Trophoblast cell (in vitro differentiated cells and primary cell): ENCODE measurements at places on chromosomes 4 and X.

DNA sequence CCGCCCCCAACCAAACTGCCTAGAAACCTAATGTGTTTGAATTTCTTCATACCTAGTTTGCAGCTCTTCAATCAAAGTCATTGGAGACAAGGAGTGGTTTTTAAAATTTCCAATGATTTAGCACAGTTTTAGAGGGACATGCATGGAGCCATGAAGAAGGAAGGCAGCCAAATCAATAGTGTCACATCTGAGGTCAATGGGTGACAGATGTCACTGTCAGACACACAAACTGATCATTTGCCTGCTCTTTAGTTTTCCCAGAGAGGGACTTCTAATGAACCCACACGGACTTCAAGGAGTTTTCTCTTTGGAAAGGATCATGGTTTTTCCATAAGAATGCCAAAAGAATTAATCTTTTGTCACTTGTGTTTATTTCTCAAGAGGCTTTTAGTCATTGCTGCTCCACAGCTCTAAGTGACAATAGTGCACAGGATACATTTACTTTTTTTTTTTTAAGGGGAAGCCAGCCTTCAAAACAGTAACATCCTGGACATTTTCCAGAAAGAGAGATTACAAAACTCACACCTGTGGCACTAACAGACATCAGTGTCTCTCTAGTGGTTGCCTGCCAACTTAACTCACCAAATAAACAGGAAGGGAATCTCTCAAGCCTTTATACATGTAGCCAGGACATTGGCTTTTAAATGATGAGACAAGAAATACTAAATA lies 251.1 kb upstream of the DIAPH2 start:
- DNase-seq = no peak

- no peak for DNase-seq
Observed at GRCh38 chr4:31655328-31655727, 935.2 kb downstream of the PCDH7 start.

- no peak for DNase-seq
Observed at GRCh38 chrX:65671966-65672365, 4.5 kb downstream of the MSN start.

- DNase-seq = no peak
Observed at GRCh38 chrX:18927558-18927957, 56.4 kb downstream of the PHKA2 start.

DNA sequence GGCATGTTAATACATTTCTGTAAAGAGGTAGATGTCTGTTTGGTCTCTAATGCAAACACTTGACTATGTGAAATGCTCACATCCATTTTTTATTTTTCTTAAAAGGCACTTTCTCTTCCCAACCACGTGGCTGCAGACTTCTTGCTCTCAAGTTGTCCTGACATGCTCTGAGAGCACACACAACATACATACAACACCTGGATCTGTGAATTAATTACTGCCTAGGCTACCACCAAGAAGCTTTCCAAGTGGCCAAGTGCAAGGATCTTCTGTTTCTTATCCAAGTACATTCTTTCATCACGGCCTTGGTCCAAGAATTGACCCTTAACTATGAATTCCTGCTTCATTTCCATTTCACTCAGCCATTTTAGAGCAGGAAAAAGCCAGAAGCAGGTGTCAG lies 110.8 kb downstream of the SPRY1 start:
- no peak for DNase-seq

DNA sequence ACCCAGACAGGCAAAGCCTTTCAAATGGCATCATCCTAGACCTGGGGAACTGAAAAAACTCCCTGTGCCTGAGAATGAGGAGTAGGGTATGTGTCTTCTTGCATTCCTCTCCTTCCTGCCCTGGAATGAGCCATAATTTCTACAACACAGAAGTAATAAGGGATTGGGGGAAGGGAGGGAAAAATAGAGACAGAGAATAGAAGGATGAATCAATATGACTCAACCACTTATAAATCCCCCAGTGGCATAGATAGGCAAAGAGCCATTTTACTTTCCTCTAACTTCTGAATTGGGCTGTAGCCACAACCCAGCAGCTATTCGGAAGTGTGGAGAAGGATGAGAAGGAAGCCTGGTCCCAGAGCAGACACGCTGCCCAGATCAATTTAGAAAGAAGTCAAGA lies 99.9 kb downstream of the NHS start:
- DNase-seq = no peak

DNA sequence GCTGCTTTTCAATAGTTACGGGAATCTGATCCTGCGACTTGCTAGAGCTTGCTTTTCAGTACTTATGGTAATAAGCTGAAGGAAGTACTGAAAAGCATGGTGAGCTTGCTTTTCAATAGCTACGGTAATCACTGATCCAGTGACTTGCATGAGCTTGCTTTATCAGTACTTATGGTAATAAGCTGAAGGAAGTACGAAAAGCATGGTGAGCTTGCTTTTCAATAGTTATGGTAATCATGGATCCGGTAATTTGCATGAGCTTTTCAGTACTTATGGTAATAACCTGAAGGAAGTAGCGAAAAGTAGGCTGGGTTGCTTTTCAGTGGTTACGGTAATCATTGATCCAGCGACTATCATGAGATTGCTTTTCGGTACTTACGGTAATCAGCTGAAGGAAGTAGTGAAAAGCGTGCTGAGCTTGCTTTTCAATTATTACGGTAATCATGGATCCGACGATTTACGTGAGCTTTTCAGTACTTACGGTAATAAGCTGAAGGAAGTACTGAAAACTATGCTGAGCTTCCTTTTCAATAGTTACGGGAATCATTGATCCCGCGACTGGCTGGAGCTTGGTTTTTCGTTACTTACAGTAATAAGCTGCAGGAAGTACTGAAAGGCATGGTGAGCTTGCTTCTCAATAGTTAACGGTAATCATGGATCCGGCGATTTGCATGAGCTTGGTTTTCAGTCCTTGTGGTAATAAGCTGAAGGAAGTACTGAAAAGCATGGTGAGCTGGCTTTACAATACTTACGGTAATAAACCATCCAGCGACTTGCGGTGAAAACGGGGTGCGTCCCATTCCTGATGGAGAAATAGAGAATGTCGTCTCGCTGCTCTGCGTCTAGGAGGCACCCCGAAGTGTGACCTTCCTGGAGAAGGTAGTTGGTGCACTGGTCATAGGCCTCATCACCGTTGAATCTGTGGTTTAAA lies 6.5 kb downstream of the CRLF2 start:
- peak; percentile 38 for DNase-seq

- no peak for DNase-seq
Observed at GRCh38 chr4:11805842-11806241, 377.1 kb upstream of the HS3ST1 start.

- DNase-seq = no peak
Observed at GRCh38 chr4:169377367-169377766, 106.6 kb upstream of the SH3RF1 start.

- DNase-seq = no peak
Observed at GRCh38 chr4:181507180-181507835, 735.9 kb upstream of the TENM3 start.

GRCh38 chrX:137034508-137034872 lies 695 bp upstream of the GPR101 start:
- no peak for DNase-seq

- no peak for DNase-seq
Observed at GRCh38 chrX:40097141-40097503, 636 bp downstream of the BCOR start.

DNA sequence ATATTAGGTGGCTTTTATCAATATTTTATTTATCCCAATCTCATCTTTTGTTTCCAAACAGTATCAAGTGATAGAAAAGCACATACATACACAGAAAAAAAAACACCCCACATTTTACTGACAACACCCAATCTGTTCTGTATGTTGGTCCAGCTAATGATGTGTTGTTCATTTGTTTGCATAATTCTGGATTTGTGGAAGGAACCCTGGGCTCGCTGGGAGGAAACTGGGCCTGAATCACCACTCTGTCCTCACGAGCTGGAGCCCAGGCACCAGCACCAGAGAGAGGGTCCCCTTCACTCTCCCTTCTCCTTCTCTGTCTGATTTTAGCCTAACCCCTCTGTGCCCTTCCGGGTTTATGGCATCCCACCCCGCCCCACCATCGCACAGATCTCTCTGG lies 79.8 kb downstream of the PSAPL1 start:
- no peak for DNase-seq

- DNase-seq = peak; percentile 84
Observed at GRCh38 chr4:159946983-159947615, 844.2 kb downstream of the RAPGEF2 start.

DNA sequence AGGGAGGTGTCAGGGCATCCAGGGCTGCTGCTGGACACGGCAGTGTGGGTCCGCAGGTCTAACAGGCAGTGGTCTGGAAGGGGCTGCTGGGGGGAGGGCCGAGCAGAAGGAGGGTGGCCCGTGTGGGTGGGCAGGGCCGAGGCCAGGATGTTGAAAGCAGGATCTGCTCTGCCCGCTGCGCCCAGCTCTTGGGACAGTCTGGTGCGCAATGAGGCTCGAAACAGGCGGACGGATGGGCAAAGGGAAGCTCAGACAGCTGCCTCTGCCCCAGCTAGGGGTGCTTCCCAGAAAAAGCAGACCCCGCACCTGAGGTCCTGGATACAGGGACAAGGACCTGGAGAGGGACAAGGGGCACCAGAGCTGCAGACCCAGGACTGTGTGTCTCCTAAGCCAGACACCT lies 121.3 kb downstream of the FAM53A start:
- no peak for DNase-seq

GRCh38 chr4:180674619-180675358 lies 1568.4 kb upstream of the TENM3 start:
- DNase-seq = no peak

GRCh38 chr4:37279894-37280592 lies 35.5 kb downstream of the NWD2 start:
- no peak for DNase-seq

DNA sequence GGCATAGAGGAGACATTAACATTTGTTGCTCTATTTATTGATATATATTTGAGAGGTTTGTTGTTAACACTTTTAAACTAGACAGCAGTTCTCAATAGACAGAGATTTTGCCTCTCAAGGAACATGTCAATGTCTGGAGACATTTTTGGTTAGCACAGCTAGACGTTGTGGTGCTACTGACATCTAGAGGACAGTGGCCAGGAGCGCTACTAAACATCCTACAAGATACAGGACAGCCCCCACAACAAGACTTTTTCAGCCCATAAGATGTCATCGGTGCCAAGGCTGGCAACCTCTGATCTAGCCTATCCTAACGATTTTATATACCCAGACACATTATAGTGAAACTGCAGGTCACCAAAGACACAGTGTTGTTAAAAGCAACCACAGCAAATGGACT lies 18.4 kb upstream of the CTSO start:
- DNase-seq = no peak

- DNase-seq = no peak
Observed at GRCh38 chr4:92651536-92651935, 347.8 kb downstream of the GRID2 start.

DNA sequence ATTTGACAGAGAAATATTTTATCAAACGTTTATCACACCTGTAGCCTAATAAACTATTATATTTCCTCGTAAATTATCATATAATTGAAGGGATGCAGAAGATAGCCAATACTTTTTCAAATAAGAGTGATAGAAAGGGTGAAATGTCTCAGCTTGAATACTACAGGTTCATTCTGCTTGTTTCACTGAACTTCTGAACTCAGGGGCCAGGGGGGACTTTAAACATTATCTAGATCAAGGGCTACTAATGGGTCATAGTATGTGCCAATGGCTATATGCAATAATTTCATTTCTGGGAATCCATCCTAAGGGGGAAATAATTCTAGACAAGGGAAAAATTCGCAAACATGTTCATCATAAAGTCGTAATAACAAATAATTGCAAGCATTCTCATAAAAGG lies 2.6 kb downstream of the ALPK1 start:
- DNase-seq = no peak

- peak; percentile 17 for DNase-seq
Observed at GRCh38 chr4:30720021-30720660, at the start of gene PCDH7. PCDH7 (plus strand) TSS chr4:30720369; CDS start chr4:30721423, 1,054 bp downstream.

DNA sequence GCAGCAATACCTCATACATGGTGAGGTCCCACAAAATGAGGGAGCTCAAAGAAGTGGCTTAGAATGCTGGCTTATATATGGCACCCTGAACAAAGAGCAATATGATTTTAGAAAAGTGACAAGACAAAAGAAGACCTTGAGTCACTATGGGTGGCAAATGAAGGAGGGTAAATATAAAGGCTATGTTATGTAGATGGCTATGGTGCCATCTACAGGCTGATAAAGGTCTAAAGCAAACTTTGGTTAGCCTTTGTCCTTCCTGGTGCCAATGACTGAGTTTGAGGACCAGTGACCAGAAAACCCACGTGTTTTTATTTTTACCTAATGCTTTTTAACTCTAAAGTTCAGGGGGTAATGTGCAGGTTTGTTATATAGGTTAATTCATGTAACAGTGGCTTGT lies 151.8 kb downstream of the CCNG2 start:
- DNase-seq = peak; percentile 12

GRCh38 chrX:42220083-42220482 lies 296.7 kb upstream of the CASK start:
- DNase-seq = no peak

DNA sequence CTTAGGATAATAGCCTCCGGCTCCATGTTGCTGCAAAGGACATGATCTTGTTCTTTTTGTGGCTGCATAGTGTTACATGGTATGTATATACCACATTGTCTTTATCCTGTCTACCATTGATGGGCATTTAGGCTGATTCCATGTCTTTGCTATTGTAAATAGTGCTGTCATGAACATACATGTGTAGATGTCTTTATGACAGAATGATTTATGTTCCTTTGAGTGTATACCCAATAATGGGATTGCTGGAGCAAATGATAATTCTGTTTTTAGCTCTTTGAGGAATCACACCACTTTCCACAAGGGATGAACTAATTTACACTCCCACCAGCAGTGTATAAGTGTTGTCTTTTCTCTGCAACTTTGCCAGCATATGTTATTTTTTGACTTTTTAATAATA lies 4.6 kb downstream of the RAB33B start:
- no peak for DNase-seq

GRCh38 chr4:149048451-149049143 lies 606.4 kb upstream of the NR3C2 start:
- DNase-seq = no peak

- peak; percentile 62 for DNase-seq
Observed at GRCh38 chr4:110211007-110211769, 12.8 kb upstream of the ELOVL6 start.

DNA sequence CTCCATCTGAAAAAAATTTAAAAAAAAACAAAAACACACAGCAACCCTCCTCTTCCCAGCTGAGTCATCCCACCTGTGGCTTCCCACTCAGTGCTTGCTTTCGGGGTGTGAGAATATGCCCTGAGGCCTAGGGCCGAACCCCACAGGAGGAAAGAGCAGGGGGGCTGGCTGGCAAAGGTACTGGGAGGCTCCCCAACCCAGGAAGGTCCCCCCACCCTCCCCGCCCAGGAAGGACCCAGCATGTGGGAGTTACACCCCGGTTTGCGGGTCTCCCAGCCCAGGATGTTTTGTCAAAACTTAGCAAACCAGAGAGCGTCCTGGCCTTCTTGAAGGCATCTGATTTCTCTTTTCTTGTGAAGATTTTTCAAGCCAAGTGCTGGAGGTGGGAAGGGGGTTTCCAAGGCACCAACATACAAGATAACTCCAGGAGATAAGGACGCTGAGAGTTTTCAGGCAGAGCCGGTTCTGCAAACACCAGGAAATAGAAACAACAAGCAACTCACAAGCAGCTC lies 25.7 kb upstream of the CSF2RA start:
- peak; percentile 80 for DNase-seq
